ENCODE measurements at places on chromosomes 12 and 14.

DNA sequence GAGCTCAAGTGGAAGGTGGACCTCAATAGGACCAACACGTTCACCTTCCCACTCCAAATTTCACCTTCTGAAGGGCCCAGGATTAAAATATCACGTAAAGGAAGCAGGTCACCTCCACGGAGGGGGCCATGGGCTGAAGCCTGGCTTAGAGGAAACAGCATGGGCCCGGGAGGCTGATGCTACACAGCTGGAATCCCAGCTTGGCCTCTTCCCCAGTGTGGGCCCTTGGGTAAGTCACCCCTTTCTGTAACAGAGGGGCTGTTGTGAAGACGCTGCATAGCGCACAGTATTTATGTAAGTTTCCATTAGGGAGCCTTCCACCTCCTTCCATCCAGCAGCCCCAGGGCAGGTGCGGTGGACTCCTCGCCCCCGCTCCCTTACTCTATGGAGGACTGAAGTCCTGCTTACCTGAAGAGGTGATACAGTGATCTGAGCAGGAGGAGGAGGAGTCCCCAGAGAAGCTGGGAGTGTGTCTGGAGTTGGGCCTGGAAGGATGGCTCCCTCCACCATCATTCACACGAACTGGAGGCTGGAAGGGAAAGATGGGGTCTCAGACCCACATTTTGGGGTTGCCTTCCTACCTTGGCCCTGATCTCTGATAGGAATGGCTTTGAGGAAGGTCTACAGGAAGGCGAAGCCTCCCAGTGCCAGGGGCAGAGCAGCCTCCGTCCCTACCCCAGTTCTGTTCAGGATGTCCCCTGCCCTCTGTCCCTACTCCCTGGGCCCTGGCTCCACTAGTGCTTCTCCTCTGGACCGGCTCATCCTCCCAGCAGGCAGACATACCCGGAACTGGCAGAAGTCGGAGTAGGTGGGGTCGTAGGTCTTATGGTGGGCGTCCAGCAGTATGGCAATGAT lies 37.2 kb upstream of the HDAC7 start:
- no peak for ATAC-seq

DNA sequence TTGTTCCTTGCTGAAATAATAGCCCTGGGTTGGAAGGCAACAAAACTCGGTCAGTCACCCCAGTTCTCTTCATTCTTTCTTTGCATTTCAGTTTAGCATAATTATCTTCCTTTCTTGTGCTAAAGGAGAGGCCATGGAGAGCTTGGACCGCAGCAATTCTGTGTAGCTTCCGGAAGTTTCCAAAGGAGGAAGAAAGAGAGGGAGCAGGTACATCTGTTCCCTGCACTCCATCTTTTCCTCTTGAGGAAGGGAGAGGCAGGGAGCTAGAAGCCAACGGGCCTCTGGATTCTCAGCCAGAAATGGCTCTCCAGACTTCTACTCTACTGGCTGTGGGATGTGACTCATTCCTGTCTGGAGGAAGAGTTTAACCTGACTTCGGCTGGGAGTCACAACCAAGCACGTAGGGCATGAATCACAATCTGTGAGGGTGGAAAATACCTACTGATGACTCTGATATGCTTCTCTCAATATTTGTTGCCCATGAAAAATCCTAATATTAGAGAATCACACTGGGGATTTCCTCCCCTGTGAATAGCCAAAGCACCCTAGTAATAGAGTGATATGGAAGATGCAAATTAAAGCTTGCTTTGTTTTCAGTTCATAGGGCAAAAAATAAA lies 17.0 kb downstream of the ANO6 start:
- ATAC-seq: peak; percentile 84

GRCh38 chr14:87745507-87746118 lies 247.4 kb downstream of the GALC start:
- peak; percentile 40 for ATAC-seq

- ATAC-seq: no peak
These were observed 13.3 kb downstream of the ANKRD9 start for GRCh38 chr14:102496331-102496691.

- peak; percentile 73 for ATAC-seq
These were observed 60.8 kb downstream of the SAMD4A start for GRCh38 chr14:54627540-54628363.

DNA sequence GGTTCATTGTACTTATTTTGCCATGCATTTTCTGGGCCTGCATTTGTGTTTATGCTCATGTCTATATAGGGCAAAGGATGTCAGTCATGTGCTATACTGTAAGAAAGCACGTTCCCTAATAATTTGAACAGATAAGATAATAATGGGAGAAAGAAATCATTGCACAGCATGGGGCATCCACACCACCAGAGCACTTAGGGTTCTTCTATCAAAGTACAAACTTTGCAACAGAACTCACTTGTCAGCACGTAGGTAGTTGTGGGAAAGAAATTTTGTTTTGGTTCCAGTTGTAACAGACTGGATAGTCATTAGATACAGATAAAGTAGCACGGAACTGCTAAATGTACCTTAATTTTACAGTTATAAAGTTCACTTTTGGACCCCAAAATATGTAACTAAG lies 10.1 kb downstream of the PPP1CC start:
- ATAC-seq: no peak

GRCh38 chr12:45305907-45306306 lies 90.0 kb downstream of the ANO6 start:
- ATAC-seq: no peak

- peak; percentile 91 for ATAC-seq
These were observed 65.0 kb downstream of the CDK17 start for GRCh38 chr12:96335270-96335669.

DNA sequence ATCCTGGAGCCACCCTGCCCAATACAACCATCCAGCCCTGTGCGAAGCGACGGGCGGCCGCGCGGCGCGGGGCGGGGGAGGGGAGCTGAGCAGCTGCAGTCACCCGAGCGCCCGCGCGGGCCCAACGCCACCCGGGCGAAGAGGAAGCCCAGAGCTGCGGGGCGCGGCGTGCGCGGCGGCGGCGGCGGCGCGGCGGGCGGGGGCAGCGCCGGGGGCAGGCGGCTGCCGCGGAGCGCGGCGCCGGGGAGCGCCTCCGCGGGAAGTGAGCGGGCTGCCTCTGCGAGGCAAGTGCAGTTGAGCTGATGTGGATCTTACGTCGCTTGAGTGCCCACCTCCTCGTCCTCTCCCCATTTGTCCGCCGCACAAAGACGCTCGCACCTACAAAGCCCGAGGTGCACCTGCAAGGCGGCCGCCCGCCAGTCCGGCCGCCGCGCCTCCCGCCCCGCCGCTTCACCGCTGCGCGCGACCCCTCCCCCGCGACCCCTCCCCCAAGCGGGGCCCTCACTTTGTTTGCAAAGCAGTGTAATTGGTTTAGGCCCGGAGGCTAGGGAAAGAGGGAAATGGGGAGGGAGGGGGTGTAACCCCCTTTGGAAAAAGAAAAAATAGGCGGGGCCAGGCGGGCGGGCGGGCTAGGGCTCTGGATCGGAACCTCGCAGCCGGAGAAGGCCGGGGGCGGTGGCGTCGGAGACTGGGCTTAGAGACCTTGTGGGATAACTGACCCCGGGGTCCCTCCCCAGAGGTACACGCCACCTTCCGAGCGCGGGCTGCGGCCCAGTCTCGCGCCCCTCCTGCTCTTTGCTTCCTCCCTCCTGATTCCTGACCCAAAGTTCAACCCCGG lies at the start of the genes FOXA1 and TTC6:
Gene FOXA1 (minus strand): TSS at position 279 of the 838 bp plus-strand sequence. CDS start 277 bp downstream, at position 2.
Gene TTC6 (plus strand): TSS at position 659 of the 838 bp plus-strand sequence. CDS start 26,436 bp downstream, outside the sequence.
- no peak for ATAC-seq

GRCh38 chr12:119423285-119423684 lies 88.8 kb downstream of the CCDC60 start:
- ATAC-seq: no peak

DNA sequence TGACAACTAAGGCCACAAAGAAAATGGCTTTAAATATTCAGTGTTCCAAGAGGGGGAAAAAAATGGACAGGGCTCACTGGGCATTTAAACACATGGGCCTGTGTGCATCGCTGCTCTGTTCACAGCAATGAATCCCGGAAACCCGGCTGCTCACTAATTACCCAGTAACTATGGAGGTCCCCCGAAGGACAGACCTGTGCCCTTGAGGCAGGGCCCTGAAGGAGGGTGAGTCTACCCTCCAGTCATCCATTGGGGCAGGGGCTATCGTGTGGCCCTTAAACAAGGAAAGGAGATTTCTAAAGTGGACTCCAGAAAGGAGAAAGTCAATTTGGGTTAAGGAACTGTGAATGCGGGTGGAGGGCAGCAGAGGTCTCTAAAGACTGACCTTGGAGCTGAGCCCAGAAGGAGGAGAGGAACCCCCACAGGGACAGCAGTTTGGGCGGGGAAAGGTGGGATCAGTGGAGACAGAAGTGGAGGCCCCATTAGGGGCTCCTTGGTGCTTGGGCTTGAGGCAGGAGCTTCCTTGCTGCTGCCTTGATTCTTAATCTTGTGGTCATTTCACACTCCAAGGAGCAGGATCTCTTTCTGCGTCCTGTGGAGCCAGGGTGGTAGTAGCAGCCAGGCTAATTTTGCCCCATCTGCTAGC lies 1.4 kb upstream of the CLMN start:
- ATAC-seq: no peak

- ATAC-seq: no peak
These were observed 178.5 kb downstream of the KIF26A start for GRCh38 chr14:104316723-104317491.

DNA sequence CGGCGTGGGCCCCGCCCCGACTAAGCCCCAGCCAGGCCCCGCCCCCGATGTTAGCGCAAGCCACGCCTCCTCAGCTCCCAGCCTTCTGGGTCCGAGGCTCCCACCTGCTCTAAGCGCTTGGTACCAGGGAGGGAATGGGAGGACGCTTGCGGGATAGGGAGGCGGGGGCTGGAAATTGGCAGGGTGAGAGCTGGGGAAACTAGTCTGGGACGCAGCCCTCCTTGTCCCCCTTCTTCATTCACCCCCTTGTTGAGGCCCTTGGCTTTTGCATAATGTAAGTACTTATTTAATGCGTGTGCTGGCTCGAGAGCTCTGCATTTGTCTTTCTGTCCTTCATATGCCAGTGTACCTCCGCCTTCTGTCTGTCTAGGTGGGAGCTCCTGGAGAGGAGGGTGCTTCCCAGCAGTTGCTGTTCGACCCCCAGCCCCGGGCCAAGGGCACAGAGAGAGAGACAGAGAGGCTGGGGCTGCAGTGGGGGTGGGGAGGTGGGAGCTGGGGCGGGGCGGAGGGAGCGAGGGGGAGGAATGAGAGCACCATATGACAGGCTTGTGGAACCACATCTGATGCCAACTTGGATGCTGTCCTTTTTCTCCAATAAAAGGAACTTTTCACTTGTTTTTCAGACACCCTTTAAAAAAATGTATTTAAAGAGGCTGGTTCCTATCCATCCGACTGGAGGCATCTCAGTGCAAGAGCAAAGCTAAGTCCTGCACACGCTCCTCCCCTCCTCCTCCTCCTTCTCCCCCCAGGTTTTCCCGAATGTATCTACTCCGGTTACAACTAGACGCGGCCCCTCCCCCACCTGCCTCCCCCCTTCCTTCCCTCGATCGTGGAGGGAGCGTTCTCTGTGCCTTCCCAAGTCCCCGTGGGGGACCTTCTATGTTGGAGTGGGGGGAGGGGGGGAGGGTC lies 25.6 kb upstream of the MAP1LC3B2 start:
- ATAC-seq: peak; percentile 65

DNA sequence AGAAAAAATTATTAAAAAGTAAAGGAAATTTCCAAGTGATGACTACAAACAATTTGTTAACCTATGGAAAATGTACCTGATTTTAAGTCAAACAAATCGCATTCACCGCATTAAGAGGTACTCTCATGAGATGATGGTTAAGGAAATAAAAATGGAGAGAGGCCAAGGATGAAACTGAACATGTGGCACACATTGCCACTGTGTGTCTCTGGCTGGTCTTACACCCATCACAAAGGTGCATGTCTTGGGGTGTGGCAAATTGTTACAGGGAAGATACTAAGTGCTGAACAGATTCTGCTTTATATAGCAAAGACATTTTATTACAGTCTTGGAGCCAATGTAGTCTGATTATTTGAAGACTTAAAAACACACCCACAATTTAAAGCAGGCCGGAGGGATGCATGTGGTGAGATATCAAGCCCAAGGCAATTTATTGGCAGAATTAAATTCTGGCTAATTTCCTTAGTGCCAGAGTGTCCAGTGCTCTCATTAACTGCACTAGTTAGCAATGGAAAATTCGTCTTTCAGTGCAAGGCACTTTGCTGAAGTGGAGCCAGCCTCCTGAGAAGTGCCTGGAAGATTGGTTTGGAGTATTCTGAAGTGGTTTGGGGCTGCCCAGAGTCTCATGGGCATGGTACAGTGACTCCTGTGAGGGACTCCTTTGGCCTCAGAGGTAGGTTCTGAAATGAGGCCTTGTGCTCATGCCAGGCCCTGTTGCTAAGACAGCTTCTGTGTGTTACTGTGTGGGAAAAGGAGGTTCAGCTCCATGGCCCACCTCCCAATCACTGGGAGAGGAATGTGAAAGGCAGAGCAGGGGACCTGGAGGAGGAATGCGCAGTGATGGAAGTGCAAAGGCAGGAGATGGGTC lies 166.9 kb downstream of the BRMS1L start:
- ATAC-seq: no peak

- ATAC-seq: peak; percentile 20
These were observed 12.1 kb downstream of the SERPINA1 start for GRCh38 chr14:94376108-94376975.

GRCh38 chr12:54217774-54218241 lies 29.0 kb upstream of the SMUG1 start:
- no peak for ATAC-seq

DNA sequence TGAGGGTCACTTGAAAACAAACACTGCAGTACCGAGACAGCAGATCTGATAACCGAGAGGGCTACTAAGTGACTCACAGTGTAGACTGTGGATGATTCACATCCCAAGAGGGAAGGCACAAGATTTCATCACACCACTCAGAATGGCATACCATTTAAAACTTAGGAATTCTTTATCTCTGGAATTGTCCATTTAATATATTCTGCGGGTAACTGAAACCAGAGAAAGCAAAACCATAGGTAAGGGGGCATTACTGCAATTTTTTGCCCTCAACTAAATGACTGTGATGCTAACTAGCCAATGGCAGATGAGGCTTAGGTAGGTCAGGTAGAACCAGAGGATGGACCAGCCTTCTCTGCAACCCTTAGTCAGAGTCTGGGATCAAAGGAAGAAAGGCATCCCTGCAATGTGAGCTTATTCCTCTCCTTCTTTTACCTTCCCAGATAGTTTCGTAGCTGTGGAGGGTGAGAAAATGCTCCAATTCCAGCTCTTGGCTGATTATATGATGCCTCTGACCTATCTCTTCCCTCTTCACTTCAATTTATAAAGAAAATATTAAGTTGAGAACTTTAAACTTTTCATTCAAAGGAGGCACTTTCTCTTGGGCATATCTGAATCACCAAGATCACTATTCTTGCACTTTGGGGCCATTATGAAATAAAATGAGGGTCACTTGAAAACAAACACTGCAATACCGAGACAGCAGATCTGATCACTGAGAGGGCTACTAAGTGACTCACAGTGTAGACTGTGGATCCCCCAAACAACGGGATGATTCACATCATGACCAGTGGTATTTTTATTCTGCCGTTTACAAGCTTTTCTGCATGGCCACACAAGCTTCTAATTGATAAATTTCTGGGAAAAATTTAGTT lies 6.8 kb downstream of the ART4 start:
- peak; percentile 64 for ATAC-seq

DNA sequence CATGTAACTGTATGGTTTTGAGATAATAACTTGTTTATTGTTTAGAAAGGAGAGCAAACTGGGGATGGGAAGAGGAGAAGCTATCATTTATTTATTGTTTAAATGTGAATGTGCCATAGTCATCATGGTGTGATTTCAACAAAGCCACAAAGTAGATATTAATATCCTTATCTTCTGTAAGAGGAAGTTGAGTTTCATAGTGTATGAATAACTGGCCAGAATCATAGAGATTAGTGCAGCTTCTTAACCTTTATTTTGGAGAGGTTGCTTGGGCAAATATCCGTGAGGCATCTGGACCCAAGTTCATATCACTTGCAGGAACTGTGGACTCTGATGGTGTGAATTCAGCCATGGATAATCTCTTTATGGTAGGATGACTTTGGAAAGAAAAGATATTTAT lies 26.8 kb upstream of the LYZ start:
- ATAC-seq: no peak

GRCh38 chr12:43285159-43285598 lies 266.8 kb downstream of the ADAMTS20 start:
- ATAC-seq: no peak
